ENCODE measurements at places on chromosomes 16 and 17.

GRCh38 chr17:3683054-3683511 is 12.9 kb downstream of the P2RX5 start:
- DNase-seq: peak; percentile 83

DNA sequence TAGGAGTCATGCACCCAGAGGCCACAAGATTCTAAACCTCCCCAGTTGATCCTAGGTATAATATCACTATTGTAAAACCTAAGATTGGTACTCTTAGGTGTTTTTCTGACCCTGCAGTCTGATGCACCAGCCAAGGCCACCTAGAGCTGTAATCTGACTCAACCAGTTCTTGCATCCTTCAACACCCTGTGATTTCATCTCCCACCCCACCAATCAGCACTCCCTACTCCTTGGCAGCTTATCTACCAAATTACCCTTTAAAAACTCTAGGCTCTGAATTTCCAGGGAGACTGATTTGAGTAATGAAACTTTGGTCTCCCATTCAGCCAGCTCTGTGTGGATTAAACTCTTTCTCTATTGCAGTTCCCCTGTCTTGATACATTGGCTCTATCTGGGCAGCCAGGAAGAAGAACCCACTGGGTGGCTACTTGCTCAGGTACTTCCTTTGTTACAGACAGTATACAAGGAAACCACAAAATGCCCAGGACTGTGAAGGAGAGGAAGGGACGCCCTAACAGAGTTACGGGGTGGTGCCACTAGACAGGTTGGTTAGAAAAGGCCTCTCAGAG is 1.2 kb upstream of the CDIP1 start:
- DNase-seq: no peak

DNA sequence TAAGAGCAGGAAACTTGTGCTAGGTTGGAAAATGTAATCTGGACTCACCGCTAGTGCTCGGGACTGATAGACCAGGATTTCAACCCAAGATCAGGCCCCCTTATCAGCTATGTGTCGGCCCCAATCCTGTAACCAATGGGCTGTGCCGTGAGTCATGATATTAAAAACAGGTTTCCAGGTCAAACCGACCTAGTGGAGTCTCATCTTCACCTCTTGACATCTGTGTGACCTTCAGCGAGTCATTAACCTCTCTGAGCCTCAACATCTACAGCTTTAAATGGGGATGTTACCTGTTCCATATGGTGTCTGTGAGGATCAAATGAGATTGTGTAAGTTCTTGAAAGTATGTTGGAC is 512 bp downstream of the PMM2 start:
- no peak for DNase-seq

GRCh38 chr17:44536090-44536953 is 21.0 kb upstream of the FZD2 start:
- DNase-seq: no peak

DNA sequence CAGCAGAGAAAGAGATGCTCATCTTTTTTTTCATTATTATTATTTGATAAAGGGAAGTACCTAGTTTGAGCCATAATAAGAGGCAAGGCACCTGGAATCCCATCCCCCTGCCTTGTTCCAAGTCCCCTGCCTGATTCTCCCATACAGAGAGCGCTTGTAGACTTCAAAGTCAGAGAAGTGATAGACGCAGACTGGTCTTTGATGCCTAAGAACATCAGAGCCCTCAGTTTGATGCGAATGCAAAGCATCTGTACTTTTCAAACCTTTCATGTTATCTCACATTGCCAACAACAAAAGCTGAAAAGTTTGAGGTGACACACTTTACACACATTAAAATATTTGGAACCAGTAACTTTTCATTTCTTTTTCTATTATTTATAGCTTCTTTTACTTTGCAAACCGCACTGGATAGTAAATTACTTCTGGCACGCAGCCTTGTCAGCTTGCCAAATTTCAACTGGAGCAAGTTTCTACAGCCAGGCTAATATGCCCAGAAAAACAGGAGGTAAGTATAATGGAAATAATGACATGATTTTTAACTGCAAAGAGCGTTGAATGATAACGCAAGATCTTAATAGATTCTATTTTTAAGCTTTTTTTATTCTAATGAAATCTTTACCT is 5.9 kb upstream of the UTP6 start:
- DNase-seq: no peak

- no peak for DNase-seq
Observed at GRCh38 chr16:25950586-25951281, 259.0 kb downstream of the HS3ST4 start.

- no peak for DNase-seq
Observed at GRCh38 chr17:28492352-28493310, 13.5 kb upstream of the FOXN1 start.

- DNase-seq: no peak
Observed at GRCh38 chr17:1871756-1872155, 42.0 kb downstream of the RPA1 start.

Measured in HuH-7.5 (cell line).